AG08395 (cell line): ENCODE measurements at places on chromosomes 6 and 20.
A peak's percentile ranks its signal among the peaks of the same experiment; 100 is the strongest.

DNA sequence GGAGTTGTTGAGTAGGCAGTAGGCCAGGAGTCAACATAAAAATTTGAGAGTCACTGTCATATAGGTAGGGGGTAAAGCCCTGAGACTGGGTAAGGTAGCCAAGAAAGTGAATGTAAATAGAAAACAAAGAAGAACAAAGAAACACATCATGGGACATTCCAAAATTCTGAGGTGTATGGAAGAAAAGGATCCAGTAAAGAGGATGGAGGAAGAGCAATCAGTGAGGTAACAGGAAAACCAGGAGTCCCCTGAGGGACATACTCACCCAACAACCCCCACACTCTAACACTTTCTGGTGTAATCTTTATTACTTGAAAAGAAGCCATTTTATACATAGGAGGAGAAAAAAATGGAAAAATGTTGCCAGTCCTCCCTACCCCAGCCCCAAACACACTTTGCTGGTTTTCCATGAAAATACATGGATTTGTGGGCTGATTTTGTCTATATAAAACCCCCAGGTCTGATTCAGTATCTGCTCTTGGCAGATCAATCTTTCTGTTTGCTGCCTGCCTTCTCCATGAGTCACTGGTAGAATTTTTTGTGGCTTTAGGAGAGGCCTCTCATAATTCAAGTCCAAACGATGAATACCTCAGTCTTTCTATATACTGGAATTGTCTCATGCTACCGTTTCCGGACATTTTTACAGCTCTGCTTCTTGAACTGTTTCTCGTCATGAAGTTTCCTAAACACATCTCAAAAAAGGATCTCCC, 271.4 kb upstream of the MAN1A1 start:
- peak; percentile 72 for DNase-seq

- DNase-seq, result no peak
Observed at GRCh38 chr20:64049060-64049877, at the start of gene SOX18. SOX18 (minus strand) TSS chr20:64049639; CDS start chr20:64049516, 123 bp downstream.

DNA sequence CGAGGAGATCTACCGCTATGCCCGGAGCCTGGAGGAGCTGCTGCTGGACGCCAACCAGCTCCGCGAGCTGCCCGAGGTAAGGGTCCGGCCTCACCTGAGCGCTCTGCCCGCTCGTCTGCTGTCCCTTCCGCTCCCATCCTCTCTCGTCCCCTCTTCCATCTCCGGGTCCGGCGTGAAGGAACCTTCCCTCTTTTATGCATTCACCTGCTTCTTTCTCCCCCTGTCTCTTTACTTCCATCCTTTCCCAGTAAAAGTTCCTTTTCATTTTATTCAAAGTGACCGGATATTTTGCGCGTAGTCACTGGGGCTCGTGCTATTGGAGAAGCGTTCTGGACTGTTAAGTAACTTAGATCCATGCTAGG, 516 bp downstream of the LRRC1 start:
- DNase-seq, result no peak

GRCh38 chr20:23461180-23461579, 8.5 kb upstream of the CST11 start:
- DNase-seq, result no peak

- DNase-seq, result no peak
Observed at GRCh38 chr6:45827952-45828530, 187.6 kb downstream of the CLIC5 start.

DNA sequence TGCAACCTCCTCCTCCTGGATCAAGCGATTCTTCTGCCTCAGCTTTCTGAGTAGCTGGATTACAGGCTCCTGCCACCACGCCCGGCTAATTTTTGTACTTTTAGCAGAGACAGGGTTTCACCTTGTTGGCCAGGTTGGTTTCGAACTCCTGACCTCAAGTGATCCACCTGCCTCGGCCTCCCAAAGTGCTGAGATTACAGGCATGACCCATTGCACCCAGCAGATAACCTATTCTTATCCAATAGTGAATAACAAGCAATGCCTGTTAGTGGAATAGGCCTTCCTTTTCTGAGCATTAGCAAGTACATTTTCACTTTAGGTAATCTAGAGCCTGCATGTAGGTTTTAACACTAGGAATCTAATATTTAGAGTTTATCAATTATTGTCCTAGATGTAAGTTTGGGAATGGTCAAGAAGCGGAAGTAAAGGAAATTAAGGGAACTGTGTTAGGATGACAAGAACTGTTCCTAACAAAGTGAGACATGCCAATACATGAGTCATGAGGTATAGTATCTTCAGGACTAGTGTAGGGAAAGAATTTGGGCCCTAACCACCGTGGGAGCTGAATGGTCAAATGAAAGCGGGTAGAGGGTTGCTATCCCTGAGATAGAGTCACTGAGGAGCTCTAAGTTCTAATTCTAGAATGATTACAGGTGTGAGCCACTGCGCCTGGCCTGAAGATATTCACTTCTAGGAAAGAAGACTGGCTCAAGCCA, 15.0 kb downstream of the BLTP3A start:
- DNase-seq, result peak; percentile 40

DNA sequence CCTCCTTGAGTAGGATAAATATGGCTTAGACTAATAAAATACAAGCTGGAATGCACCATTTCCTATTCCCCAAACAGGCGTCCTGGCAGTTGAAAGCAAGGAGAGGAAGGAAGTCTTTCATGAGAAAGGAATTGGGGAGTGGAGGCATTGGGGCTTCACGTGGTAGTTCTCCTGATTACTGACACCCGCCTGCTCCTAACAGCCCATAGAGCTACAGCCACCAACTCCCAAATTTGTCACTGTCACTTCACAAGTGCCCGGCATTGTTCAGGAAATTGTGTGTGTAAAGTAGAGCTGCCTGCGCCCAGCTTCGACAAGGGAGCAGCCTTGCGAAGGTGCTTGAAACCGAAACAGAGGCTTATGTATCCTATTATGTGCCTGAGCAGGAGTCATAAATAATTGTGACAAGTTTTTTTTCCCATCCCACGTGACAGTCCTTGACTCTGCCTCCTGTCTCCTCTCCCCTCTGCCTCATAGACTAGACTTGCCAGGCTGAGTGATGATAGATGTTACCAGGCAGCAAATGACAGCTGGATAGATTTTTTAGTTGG, 301.7 kb upstream of the ZFP64 start:
- DNase-seq, result peak; percentile 8

- DNase-seq, result no peak
Observed at GRCh38 chr6:28887796-28888496, 35.8 kb downstream of the TRIM27 start.

- DNase-seq, result no peak
Observed at GRCh38 chr6:12280902-12281301, 9.3 kb upstream of the EDN1 start.

GRCh38 chr20:50003253-50003656, 20.5 kb downstream of the SNAI1 start:
- peak; percentile 57 for DNase-seq

GRCh38 chr6:3296537-3296936, 37.8 kb downstream of the PSMG4 start:
- no peak for DNase-seq

DNA sequence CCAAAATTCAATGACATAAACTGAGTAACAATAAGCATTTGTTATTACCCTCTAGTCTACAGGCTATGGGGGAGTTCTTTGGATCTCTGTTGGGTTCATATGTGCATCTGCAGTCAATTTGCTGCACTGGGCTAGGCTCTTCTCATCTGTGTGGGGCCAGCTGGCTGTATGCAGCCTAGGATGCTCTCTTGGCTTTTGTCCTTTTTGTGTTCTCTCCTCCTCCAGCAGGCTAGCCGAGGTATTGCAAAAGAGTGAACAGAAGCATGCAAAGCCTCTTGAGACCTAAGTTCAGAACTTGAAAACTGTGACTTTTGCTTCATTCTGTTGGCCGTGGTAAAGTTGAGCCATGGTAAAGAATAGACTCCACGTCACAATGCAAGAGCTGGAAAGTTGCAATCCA, 62.8 kb upstream of the FOXO3 start:
- peak; percentile 37 for DNase-seq

- DNase-seq, result no peak
Observed at GRCh38 chr6:4466261-4466660, 309.9 kb upstream of the CDYL start.

- peak; percentile 50 for DNase-seq
Observed at GRCh38 chr6:159084493-159085091, 39.8 kb upstream of the TAGAP start.

DNA sequence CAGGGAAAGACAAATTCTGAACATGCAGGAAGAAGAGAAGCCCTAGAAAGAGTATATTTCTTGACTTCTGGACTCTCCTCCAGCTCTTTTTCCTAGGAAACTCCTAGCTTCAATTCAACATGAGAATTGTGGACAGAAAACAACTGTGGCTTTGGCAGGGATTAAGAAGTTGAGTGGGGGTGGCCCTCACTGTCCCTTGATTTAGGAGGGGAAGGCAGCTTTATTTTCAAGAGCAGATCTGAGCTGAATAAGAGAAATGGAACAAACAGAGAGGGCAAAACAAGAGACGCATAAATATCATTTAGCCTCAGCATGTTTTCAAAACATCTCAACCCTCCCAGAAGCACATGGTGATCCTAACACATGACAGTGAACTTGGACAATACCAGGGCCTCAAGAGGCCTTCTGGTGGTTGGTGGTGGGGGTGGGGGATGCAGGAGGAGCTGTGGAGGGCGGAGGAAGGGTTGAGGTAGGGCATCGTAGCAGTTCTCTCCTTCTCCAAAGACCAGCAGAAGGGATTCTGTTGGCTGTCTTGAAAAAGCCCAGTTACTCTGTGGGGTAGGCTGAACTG, 21.1 kb upstream of the TAGAP start:
- DNase-seq, result no peak

GRCh38 chr6:36219081-36219480, 22.5 kb downstream of the BRPF3 start:
- no peak for DNase-seq

DNA sequence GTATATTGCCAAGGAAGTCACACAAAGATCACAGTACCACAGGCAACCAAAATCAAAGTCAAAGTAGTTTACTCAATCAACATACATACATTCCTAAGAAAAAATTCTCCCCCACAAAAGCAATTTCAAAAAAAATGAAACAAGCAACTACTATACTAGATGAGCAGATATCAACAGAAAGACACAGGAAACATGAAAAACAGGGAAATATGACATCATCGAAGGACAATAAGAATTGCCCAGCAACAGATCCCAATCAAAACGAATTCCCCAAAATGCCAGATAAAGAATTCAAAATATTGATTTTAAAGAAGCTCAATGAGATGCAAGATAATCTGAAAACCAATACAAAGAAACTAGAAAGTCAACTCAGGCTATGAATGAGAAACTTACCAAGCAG, 219.7 kb upstream of the TAB2 start:
- no peak for DNase-seq

- no peak for DNase-seq
Observed at GRCh38 chr6:143600821-143601220, 76.9 kb upstream of the PHACTR2 start.

DNA sequence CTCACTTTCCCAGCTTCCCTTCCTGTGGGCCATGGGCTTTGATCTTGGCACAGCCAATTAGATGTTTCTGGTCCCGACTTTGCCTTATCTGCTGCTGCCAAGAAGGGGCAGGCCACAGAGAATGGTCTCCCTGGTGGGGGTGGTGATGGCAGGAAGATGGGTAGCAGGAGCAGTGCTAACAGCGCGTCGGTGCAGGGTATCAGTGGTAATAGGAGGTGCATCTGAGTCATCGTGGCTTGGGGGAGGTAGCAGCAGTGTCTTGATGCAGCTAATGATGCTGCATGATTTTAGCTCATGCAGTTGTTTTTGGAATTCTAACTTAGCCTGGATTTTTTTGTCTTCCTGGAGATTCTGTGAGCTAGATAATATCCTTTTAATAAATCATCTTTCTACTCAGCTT, 18.9 kb upstream of the MAS1 start:
- DNase-seq, result no peak

GRCh38 chr6:66326228-66326627, 619.2 kb upstream of the EYS start:
- DNase-seq, result no peak

GRCh38 chr6:115665310-115665709, 395.4 kb downstream of the FRK start:
- no peak for DNase-seq

- no peak for DNase-seq
Observed at GRCh38 chr20:23151008-23151703, 65.0 kb upstream of the CD93 start.

GRCh38 chr6:108596956-108597355, 36.2 kb downstream of the FOXO3 start:
- DNase-seq, result no peak
